ENCODE measurements at places on chromosomes 1 and 21.

DNA sequence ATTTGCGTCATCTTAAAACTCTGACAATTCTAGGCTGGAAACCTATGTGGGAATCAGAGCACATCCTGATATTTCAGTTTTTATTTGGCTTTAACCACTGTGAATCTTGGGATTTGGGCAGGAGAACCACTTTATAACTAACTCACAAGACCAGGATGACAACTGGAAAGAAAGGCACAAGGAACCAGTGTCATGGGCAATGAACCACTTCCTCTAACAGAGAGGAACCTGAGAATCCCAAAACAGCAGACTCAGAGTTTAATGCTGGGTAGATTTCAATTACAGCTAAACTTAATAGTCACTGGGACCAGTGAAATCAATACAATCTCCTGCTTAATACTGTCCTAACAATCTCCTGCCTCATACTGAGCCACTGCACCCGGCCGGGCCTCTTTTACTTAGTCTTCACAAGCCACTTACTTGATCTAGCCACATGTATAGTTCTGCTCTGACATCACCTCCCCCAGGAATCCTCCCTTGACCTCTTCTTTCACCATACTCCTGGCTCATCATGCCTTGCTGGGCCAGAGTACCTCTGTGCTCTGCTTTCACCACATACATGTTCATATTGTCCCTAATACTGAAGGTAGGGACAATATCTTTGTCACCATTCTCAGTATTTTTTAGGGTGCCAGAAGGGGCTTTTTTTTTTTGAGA is 20.2 kb upstream of the SLFNL1 start:
- DNase-seq = no peak

DNA sequence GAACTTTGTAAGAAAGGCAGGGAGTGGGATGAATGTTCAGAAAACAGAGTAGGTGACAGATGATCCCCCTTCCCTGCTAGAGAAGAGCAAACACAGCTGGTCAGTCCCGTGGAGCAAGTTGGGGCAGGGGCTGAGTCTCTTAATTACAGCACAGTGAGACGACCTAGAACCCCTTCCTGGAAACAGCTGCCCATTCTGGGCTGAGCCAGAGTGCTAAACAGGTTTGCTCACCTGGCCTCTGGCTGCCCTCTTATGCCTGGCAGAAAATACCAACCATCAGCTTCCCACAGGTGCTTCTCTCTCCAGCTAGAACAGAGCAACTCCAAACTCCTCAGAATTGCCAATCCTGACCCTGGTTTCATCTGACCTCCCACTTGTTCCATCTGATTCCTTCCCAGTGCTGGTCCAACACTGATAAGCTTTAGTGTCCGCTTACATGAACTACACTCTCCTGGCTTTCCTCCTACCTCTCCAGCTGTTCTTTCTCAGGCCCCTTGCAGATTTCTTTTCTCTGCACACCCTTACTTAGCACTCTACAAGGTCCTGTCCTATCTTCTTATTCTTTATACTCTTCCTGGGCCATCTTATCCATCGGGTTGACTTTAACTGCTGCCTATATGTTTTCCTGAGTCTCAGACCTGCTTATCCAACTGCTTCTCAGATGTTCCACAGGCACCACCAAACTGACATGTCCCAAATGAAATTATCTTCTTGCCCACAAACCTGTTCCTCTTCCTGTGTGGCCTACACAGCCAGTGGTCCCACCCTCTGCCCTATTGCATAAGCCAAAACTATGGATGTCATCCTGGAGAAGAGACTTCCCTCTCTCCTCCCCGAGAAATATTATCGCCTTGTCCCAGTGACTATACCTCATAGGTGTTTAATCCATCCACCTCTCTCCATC is 22.6 kb upstream of the COL9A2 start:
- no peak for DNase-seq

GRCh38 chr1:18901952-18902522 is 318 bp downstream of the ALDH4A1 start:
- DNase-seq = no peak

DNA sequence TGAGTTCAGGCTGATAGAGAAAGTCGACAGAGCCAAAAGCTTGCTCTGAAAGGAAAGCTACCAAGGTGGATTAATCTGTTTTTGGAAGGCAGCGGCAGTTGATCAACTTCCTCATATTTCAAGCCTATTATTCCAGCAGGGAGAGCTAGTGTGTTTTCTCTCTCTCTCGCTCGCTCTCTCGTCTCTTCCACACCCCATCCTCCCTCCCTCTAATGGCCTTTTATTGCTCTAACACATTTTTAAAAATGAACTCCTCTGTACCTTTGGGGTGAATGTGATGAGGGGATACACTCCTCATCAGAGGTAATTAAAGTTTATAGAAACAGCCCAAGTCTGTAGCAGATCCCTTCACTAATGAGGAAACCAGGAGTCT is 126.4 kb downstream of the CLIC6 start:
- peak; percentile 66 for DNase-seq

GRCh38 chr1:68570871-68571270 is 74.0 kb upstream of the DEPDC1 start:
- no peak for DNase-seq

- no peak for DNase-seq
Measured at GRCh38 chr1:40795811-40796586, 12.4 kb downstream of the KCNQ4 start.

DNA sequence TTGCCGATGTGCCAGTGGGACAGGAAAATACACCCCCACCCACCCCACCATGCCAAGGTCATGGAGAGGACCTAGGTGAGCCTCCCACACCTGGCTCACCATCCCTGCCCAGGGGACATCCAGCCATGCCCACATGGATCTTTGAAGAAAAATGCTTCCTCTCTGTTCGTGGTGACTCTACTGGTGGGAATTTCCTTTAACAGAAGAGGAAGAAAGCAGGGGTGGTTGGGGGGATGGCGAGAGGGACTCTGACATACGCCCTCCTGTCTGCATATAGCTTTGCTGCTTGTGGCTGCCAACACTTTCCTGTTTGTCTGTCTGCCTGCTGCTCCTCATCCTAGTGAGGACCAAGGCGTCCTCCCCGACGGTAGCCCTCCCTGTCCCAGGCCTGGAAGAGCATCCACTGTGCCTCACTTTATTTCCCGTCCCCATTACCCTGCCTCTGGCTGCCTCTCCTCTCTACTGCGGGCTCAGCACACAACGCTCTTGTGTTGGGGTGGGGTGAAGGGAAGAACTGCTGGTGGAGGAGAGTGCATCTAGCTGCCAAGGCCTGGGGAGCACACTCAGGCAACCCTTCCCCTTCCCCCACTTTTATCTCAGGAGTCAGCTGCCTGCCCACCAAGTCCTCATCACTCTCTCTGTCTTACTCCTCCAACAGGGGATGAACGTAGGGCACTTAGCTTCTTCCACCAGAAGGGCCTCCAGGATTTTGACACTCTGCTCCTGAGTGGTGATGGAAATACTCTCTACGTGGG is 2.5 kb downstream of the SEMA4A start:
- DNase-seq = no peak

DNA sequence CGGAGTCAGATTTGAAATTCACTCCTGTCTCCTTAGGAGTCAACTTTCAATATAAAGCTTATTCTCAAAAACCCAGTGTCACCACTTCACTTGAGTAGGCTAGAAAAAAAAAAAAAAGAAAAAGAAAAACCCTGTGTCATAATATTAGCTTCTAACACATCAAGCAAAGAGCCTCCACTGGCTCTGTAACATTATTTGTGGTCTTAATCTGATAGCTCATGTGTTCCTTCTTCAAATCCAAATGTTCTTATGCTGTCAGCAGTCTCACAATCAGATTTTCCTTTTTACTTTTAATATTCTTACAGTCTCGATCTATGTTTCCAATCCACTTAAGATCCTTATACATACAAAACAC is 26.1 kb upstream of the PSMG1 start:
- no peak for DNase-seq

GRCh38 chr1:86527306-86527705 is 19.6 kb upstream of the CLCA4 start:
- no peak for DNase-seq

- peak; percentile 64 for DNase-seq
Measured at GRCh38 chr1:25744140-25744581, 55.8 kb upstream of the SELENON start.

GRCh38 chr1:65953170-65953569 is 160.5 kb downstream of the PDE4B start:
- DNase-seq = no peak

GRCh38 chr1:198556971-198557370 is 16.5 kb upstream of the ATP6V1G3 start:
- DNase-seq = no peak

DNA sequence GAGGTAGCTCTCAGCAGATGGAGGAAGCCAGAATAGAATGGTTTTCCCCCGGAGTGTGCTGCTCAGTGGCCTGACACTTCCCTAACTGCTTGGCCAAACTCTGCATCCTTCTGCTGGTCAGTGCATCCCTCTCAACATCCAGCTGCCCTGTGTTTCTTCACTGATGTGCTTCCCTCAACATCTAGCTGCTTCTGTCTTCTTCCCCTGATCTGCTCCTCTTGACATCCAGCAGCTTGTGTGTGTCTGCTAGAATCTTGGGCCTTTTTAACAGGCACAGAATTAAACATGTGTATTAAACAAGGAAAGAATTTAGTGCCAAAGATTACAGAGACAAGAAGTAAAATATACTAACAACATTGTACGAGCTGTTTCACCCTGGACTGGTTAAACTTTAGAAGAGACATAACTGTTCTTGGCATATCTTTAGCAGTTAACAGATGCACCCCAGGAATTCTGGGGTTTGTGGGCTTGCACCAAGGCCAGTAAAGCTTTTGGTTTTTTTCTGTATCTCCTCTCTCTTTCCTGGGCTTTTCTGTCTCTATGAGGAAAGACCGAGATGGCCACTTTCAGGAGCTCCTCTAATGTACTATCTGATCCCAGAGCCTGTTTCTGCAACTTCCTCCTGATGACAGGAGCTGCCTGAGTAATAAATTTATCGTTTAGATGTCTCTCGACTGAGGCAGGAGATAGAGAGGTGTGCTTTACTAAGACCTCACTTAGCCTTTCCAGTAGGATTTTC is 34.8 kb upstream of the HSD3B1 start:
- DNase-seq = no peak

DNA sequence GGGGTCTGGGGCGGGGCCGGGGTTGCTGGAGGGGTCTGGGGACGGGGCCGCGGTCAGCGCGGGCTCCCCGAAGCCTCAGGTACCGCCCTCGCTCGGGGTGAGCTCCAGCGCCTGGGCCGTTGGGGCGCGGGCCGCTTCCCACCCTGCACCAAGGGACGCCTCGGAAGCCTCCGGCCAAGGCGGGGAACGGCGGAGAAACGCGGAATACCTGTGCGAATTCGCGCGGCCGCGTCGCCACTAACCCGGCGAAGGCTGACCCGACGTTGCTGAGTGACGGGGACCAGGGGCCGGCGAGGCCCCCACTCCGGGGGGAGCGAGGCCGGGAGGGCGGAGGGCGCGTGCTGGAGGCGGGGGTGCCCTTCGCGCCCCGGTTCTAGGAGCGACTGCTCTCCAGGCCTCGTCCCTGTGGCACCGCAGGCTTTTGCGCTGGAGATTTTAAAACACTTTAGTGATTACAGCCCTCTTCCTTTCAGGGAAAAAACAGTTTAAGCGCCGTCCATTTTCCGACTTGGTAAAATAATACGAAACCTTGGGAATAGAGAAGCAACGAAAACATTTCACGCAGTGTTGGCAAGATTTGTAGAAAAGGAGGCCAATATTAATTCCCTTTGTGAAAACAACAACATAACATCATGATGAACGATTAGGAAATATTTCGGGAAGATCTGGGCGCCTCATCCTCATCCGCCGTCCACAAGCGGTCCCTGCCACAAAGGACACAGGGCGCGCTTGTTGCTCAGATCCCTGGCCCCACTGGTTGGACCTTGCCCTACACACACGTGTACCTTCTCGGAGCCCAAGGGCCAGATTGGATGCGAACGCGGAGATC is 971 bp upstream of the GNG4 start:
- DNase-seq = no peak

DNA sequence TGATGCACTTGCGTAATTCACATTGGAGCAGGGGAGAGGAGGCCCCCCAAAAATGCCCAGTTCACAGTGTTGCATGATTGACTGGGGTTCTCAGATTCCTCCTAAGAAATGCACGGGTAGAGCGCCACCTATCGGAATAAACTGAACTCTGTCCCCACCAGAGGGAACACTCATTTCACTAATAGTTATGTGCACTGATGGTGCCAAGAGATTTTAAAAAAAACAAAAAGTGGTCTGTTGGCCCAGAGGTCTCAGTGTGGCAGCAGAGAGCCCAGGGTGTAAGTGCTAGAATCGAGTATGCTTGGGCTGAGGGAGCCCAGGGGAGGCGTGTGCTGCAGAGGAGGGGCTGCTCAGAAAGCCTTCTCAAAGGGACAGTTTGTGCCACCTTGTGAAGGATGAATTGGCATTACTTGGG is 6.9 kb downstream of the PINK1 start:
- peak; percentile 30 for DNase-seq

GRCh38 chr1:35644204-35644603 is 2.9 kb upstream of the PSMB2 start:
- DNase-seq = no peak

GRCh38 chr1:34518146-34518699 is 236.6 kb upstream of the GJB5 start:
- DNase-seq = no peak

DNA sequence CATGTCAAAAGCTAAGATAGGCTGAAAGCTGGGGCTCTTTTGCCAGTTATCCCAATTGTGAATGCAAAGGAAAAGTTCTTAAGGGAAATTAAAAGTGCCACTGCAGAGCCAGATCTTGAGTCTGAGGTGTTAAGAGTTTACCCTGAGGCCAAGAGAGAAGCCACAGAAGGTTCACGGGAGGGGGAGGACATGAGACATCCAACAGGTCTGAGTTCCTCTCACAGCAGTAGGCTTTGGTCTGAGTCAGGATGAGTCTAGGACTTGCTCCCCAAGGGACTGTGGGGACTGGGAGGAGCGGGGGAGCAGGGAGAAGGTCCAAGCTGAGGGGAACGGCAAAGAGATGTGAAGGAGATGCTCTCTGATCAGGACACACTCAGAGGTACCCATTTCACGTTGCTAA is 411.2 kb upstream of the CAMK1G start:
- no peak for DNase-seq

- DNase-seq = no peak
Measured at GRCh38 chr1:115099693-115100050, 10.4 kb upstream of the TSPAN2 start.

GRCh38 chr1:171438441-171438840 is 46.9 kb upstream of the PRRC2C start:
- no peak for DNase-seq

- DNase-seq = no peak
Measured at GRCh38 chr1:37989361-37989930, 376 bp downstream of the SF3A3 start.

GRCh38 chr1:42266253-42267135 is 68.5 kb downstream of the FOXJ3 start:
- no peak for DNase-seq
